Right ventricle myocardium inferior (tissue), 1 donor: ENCODE measurements at places on chromosomes 2 and 18. TPM values are rescaled to one million over a fixed set of nuclear protein-coding genes. Genes with fewer than 3 reads are reported as not detected.

Gene CXCR1
- total RNA-seq, result 1.1 TPM

GRCh38 chr2:74221604-74222299, 23.3 kb downstream of the MTHFD2 start:
- DNase-seq, result no peak

- DNase-seq, result no peak
Measured at GRCh38 chr2:127173057-127173456, 47.0 kb downstream of the CYP27C1 start.

GRCh38 chr2:219631904-219632759, 4.7 kb downstream of the SLC4A3 start:
- no peak for DNase-seq

Gene PRKCE
- 17.8 TPM for total RNA-seq

Gene SPP2
- not detected for total RNA-seq

Gene CYP27A1
- 12.5 TPM for total RNA-seq

GRCh38 chr2:62415518-62415917, 90.5 kb downstream of the TMEM17 start:
- no peak for DNase-seq

DNA sequence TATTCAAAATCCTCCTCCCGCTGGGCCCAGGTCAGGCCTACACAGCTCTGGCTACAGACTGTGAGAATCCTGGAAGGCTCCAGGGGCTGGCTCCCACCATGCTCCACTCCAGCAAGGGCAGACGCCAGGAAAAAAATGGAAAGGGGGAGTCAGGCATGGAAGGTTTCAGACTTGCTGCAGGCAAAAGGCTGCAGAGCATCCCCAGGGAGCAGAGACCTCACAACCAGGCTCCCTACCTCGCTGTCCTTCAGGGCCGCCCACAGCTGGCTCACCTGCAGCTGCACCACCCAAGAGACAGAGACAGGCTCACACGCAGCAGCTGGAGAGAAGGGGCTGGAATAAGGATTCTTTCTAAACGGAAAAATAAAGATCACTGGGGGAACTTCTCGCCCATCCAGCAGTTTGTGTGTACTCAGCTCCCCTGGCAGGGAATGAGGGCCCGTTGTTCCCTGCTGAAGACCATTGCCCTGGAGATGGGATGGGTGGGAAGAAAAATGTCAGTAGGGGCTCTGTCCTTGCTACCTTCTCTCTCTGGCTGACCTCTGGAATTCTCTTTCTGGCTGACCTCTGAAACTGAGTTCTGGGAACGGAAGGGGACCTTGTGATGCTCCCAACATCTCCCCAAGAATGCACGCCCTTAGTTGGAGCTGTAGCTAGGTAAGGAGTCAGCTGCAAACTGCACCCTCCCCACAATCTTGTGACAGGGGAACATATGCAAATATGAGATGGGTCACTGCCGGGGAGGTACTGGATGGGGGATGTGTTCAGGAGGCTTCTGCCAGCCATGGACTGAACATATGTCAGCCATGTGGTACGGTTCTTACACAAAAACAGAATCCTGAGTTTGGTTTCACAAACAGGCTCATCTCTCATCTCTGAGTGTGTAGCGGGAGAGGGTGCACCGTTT, 34.5 kb downstream of the BCL2 start:
- no peak for DNase-seq
